ENCODE measurements at places on chromosomes 7 and 10. TPM values are rescaled to one million over a fixed set of nuclear protein-coding genes. Genes with fewer than 3 reads are reported as not detected.
A peak's percentile ranks its signal among the peaks of the same experiment; 100 is the strongest.

DNA sequence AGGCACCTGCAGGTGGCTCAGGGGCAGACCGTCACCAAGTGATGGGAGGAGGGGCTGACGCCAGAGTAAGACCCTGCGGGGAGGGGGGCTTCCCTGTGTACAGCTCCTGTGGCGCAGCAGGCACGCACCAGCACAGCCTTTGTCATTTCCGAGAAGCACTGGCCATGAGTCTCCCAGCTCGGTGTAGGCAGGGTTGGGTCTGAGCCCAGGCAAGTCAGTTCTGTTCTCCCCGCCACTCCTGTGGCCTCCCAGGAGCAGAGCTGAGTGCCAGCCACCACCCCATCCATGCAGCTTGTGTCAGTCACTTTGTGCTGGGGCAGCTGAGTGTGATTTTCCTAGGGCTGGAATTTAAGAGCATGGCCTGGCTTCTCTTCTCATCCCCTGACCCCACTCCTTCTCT is 13.2 kb downstream of the CPSF4 start:
- H3K27ac ChIP-seq, result peak overlapping the region; percentile 65
- no peaks in the 10 kb centered on the region for H3K4me1 ChIP-seq
- peaks cover 18% of the 10 kb centered on the region for H3K36me3 ChIP-seq

Gene EIF5AL1
- 2.9 TPM for total RNA-seq

- DNase-seq, result no peak
- peaks cover 27% of the 10 kb centered on the region for H3K36me3 ChIP-seq
- H3K27me3 ChIP-seq, result no peaks in the 10 kb centered on the region
- no peak overlapping the region for H3K4me3 ChIP-seq
These were observed 91.4 kb upstream of the CYP26C1 start for GRCh38 chr10:92969151-92969550.

Gene NYAP1
- 0.29 TPM for total RNA-seq

DNA sequence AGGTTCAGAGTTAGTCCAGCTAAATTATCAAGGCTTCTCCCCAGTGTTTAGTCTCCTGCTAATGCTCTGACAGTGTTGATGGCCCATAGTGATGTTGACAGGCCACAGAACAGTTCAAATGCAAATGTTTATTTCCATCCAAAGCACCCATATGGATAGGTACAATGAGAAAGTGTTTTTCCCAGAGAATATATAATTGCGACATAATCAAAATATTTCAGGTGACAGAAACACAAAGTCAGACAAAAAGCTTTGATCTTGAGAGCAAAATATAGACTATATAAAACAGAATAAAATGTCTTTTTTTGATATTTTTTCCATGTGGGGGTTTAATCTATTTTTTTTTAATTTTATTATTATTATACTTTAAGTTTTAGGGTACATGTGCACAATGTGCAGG is 642.3 kb upstream of the SEMA3D start:
- no peak for DNase-seq
- no peak overlapping the region for H3K27ac ChIP-seq
- no peak overlapping the region for H3K4me3 ChIP-seq
- no peaks in the 10 kb centered on the region for H3K27me3 ChIP-seq
- no peaks in the 10 kb centered on the region for H3K4me1 ChIP-seq

Gene NOS3
- total RNA-seq, result 6.1 TPM

Gene TFEC
- 0.16 TPM for total RNA-seq

DNA sequence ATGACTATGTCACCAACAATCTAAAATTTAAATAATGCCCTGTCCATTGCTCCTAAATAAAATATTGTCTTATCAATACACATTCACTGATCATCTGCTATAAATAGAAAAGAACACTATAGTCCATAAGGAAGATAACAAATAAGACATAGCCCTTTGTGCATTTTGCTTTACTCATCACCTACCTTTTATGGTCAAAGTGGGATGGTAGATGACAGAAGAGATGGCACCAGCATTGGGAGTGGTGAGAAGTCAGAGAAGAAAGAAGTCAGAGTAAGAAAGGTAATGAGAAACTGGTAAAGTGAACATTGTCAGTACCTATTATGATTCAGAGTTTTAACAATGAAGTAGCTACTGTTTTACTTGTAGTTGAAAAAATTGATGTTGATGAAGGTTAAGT is 31.1 kb downstream of the SEMA3E start:
- no peaks in the 10 kb centered on the region for H3K27me3 ChIP-seq
- H3K36me3 ChIP-seq, result no peaks in the 10 kb centered on the region
- H3K27ac ChIP-seq, result no peak overlapping the region
- DNase-seq, result no peak

DNA sequence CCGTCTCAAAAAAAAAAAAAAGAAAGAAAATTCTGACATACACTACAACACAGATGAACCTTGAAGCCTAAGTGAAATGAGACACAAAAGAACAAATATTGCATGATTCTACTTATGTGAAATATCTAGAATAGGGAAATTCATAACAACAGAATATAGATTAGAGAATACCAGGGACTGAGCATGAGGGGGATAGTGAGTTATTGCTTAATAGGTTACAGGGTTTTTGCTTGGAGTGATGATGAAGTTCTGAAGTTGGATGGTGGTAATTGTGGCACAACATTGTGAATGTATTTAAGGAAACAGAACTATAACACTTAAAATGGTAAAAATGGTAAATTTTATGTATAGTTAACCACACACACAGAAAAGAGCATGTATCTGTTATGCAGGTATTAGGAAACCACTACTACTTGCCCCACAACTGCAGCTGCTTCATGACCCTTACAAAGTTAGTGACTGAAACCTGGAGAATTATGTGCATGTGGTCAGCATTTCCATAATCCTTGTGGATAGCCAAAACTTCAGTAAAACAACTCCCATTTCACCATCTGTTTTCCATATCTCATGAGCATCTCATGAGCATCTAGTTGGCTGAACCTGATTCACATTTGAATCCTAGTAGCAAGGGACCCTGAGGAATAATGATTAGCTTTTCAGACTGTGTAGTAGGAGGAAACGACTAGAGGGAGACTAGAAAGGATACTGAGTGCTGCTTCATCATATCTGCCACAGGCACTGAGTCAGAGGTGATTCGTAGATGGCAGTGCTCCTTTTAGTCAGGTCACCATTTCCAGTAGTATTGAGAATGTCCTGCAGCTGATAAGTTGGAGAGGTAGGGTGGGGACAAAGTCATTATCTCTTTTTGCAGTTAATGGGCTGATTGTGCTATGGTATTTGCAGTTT is 26.3 kb downstream of the SAMD8 start:
- DNase-seq, result peak; percentile 29
- H3K36me3 ChIP-seq, result peaks cover 19% of the 10 kb centered on the region
- H3K4me1 ChIP-seq, result peaks cover 32% of the 10 kb centered on the region
- H3K4me3 ChIP-seq, result no peak overlapping the region
- no peaks in the 10 kb centered on the region for H3K27me3 ChIP-seq
- H3K27ac ChIP-seq, result peak overlapping the region; percentile 78

DNA sequence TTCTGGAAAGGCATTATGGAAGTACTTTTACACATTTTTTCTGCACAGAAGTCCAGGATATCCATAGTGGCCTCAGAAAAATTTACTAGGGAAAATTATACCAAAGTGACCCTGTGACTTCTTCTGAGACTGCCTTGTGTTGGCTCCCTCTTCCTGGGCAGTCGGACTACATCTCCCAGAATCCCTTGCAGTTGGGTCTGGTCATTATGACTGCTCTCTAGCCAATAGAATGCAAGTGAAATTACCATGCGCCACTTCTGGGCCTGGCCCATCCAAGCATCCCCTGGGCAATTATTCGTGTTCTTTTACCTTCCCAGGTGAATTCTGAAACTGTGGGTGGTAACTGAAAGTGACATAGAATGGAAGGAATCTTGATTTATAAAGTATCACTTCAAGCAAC is 430.9 kb downstream of the ACTR3B start:
- no peak overlapping the region for H3K4me3 ChIP-seq
- H3K27me3 ChIP-seq, result no peaks in the 10 kb centered on the region
- H3K4me1 ChIP-seq, result no peaks in the 10 kb centered on the region
- DNase-seq, result no peak

GRCh38 chr7:30255064-30255769 is 29.2 kb upstream of the ZNRF2 start:
- peaks cover 6% of the 10 kb centered on the region for H3K4me1 ChIP-seq
- no peaks in the 10 kb centered on the region for H3K27me3 ChIP-seq
- no peak overlapping the region for H3K27ac ChIP-seq
- peaks cover 1% of the 10 kb centered on the region for H3K36me3 ChIP-seq
- no peak for DNase-seq

DNA sequence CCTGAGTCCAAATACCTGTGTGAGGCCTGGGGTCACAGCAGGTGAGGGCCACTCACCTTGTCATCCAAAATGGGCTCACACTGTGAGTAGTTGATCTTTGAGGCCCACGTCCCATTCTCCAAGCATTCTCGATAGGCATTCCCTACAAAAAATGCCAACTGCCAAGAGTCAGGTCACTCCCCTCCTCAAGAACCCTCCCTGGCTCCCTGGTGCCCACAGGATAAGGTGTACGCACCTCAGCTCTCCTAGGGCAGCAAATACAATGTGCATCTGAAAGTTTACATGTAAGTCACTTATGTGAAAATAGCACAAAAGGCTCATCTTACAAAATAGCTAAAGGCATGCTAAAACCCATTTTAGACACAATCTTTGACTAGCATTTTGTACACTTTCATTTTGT is 15.1 kb downstream of the CRHR2 start:
- H3K36me3 ChIP-seq, result no peaks in the 10 kb centered on the region
- H3K27me3 ChIP-seq, result no peaks in the 10 kb centered on the region
- DNase-seq, result no peak
- no peaks in the 10 kb centered on the region for H3K4me1 ChIP-seq

DNA sequence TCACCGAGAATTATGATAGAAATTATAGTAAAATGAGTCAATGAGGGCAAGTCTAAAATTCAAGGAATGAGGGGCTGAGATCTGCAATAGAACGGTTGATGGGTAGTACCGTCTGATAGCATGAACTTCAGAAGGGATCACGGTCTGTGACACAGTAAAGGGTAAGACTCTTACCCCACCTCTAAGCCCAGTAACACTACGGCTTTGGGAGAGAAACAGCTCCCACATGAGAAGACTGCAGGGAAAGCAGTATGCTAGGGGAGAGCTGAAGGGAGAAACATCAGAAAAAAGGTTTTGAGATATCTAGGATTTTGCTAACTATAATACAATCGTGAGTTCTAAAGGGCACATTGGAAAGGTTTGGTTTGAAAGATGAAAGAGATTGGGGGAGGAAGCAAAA is 12.8 kb upstream of the AKAP9 start:
- no peaks in the 10 kb centered on the region for H3K27me3 ChIP-seq
- peaks cover 9% of the 10 kb centered on the region for H3K4me1 ChIP-seq
- no peak overlapping the region for H3K4me3 ChIP-seq
- no peak for DNase-seq

GRCh38 chr10:112362833-112363232 is 11.1 kb upstream of the ACSL5 start:
- no peaks in the 10 kb centered on the region for H3K4me1 ChIP-seq
- no peaks in the 10 kb centered on the region for H3K36me3 ChIP-seq
- H3K27me3 ChIP-seq, result no peaks in the 10 kb centered on the region

GRCh38 chr10:127313996-127314700 is 117.8 kb upstream of the INSYN2A start:
- no peaks in the 10 kb centered on the region for H3K4me1 ChIP-seq
- no peaks in the 10 kb centered on the region for H3K36me3 ChIP-seq
- H3K27me3 ChIP-seq, result no peaks in the 10 kb centered on the region
- H3K4me3 ChIP-seq, result no peak overlapping the region

Gene CYP2C19
- total RNA-seq, result not detected

- H3K4me3 ChIP-seq, result no peak overlapping the region
- H3K27ac ChIP-seq, result peak overlapping the region; percentile 76
- H3K36me3 ChIP-seq, result peaks cover 3% of the 10 kb centered on the region
- no peaks in the 10 kb centered on the region for H3K27me3 ChIP-seq
- peaks cover 57% of the 10 kb centered on the region for H3K4me1 ChIP-seq
These were observed 47.2 kb upstream of the KLF6 start for GRCh38 chr10:3832022-3832786.

DNA sequence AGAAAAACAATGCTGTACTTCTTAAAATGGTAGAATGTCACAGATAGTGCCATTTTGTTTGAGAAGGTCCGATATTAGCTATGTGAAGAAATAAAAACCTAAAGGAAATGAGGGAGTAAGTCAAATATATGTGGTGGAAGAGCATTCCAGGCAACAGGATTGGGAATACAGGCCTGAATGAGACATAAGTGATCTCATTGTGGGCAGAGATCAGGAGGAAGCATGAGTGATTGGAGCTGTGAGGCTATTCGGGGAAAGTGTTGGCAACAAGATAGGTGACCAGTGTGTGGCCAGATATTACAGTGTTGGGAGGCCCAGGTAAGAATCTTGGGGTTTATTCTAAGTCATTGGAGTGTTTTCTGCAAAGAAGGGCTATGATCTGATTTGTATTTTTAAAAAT is 41.3 kb upstream of the AGMO start:
- no peaks in the 10 kb centered on the region for H3K27me3 ChIP-seq
- H3K4me1 ChIP-seq, result no peaks in the 10 kb centered on the region
- H3K4me3 ChIP-seq, result no peak overlapping the region
- H3K27ac ChIP-seq, result no peak overlapping the region
- no peaks in the 10 kb centered on the region for H3K36me3 ChIP-seq
- DNase-seq, result no peak

Gene PNLIPRP2
- not detected for total RNA-seq

DNA sequence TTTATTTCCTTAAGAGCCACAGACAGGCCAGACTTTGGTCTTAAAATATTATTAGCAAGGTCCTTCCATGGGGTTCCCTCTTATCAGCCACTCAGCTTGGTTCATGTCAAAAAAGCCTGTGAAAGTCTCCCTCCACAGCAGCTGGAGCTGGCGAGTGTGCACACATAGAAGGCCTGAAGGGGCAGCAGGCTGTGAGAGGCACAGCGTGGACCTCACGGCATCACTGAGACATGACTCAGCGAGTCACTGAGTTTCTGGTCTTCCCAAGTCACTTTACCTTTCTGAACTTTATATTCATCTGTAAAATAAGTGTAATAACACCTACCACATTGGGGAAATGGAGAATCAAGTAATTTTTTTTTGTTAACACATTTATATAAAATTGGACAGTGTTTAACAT is 8.7 kb downstream of the TAF3 start:
- no peaks in the 10 kb centered on the region for H3K27me3 ChIP-seq
- H3K36me3 ChIP-seq, result peaks cover 17% of the 10 kb centered on the region
- no peak for DNase-seq

DNA sequence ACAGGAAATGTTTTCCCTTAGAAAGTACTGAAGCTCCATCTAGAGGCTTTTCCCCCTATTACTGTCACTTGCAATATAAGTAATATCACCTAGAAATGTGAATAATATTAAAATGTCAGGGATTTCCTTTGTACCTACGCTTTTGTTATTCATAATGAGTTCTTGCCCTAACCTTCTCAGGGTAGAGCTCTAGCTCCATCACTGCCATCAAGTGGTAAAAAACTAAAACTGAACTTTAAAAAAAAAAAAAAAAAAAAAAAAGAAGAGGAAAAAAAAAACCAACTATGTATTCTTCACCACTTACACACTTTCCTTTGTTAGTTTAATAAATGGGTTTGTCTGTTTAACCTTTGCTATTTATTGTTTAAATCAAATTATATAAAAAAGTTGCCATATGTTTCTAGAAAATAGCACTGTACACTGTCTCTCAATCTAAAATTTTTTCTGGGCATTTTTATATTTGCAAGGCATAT is 49.9 kb downstream of the DNAJC1 start:
- H3K36me3 ChIP-seq, result no peaks in the 10 kb centered on the region
- no peak overlapping the region for H3K27ac ChIP-seq
- H3K4me1 ChIP-seq, result peaks cover 5% of the 10 kb centered on the region
- no peaks in the 10 kb centered on the region for H3K27me3 ChIP-seq
- H3K4me3 ChIP-seq, result no peak overlapping the region
- no peak for DNase-seq

- no peak for DNase-seq
- H3K27me3 ChIP-seq, result no peaks in the 10 kb centered on the region
- no peak overlapping the region for H3K27ac ChIP-seq
- H3K4me3 ChIP-seq, result no peak overlapping the region
These were observed 16.7 kb downstream of the SEC31B start for GRCh38 chr10:100502926-100503494.

Gene PDK4
- total RNA-seq, result not detected
